Psoas muscle (tissue), 8 donors: ENCODE measurements at places on chromosomes 6 and 20. TPM values are rescaled to one million over a fixed set of nuclear protein-coding genes. Genes with fewer than 3 reads are reported as not detected.
A peak's percentile ranks its signal among the peaks of the same experiment; 100 is the strongest.

DNA sequence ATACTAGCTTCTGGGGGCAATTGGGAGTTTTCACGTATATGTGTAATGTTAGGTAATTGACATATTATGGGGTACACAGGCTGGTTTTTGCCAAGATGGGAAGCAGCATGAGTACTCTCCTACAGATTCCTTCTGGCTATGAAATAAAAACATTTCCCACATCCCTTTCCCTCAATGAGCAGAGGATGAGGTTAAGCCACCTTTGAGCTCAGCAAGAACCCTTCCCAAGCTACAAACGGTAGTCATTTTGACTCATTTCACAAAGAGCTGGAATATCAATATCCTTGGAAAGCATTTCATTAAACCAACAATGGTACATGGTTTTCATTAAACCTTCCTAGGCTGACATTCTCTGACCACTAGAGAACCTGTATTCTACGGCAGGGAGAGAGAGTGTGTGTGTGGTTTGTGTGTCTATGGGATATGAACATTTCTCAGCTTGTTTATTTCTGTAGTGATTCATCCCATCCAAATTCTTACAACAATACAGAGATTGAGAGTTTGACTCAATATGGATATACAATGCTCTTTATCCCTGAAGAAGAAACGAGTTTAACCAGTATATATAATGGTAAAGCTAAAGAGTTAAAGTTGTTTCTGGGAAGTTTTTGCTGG lies 119.5 kb downstream of the ARHGAP18 start:
- no peak for DNase-seq

MYLK2 gene
- 144 TPM for total RNA-seq

- no peak for DNase-seq
Observed at GRCh38 chr6:119791736-119792135, 442.2 kb upstream of the MAN1A1 start.

DNA sequence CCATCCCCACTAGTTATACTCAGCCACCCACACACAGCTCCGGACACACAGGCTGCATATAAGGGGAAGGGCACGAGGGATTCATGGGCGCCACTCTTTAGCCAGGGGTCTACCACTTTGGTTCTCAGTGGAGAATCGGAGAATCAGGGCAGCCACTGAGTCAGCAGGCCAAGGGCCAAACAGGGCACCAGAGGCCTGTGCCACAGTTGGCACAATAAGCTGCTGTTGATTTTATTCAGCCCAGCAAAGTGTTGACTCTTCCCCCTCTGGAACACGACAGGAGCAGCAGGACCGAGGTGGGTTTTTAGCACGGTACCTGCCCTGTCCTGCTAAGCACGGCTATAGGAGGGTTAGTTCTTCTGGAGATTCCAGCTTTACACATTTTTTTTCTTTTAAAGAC lies 48.3 kb downstream of the GJA10 start:
- DNase-seq, result no peak

- DNase-seq, result peak; percentile 75
Observed at GRCh38 chr6:150142670-150143515, at the start of gene PPP1R14C. Gene PPP1R14C, plus strand, starts transcription at chr6:150143044. Its CDS starts 149 bp downstream, at chr6:150143193.

RGS17 gene
- total RNA-seq, result 0.26 TPM

DNA sequence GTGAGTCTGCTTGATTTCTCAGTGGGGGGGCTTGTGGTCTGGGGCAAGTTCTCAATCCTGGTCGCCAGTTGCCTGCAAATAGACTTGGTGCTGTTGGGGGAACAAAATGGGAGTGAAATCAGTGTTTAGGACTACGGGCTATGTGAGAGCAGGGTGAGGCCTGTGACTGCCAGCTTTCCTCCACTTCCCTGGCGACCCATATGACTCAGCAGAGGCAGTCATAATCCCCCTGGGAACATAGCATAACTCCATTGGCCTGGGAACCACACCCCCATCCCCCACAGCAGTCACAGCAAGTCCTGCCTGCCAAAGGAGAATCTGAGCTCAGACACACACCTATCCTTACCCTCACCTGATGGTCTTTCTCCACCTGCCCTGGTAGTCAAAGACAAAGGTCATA lies 387.9 kb downstream of the LMBRD1 start:
- no peak for DNase-seq

GRCh38 chr6:145009711-145010110 lies 724.6 kb downstream of the UTRN start:
- DNase-seq, result no peak

DNA sequence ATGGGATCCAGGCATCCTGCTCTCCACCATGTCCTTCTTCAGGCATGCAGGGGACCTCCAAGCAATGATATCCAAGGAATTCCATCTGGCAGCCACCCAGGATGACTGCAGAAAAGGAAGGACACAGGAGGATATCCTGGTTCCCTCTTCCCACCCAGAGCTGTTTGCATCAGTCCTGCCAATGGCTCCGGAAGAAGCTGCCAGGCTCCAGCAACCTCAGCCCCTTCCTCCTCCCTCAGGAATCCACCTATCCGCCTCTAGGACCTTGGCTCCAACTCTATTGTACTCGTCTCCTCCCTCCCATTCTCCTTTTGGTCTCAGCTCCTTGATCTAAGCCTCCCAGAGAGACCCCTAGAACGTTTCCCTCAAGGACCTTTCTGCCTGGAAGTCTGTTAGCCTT lies 733 bp upstream of the PSORS1C2 start:
- no peak for DNase-seq

DNA sequence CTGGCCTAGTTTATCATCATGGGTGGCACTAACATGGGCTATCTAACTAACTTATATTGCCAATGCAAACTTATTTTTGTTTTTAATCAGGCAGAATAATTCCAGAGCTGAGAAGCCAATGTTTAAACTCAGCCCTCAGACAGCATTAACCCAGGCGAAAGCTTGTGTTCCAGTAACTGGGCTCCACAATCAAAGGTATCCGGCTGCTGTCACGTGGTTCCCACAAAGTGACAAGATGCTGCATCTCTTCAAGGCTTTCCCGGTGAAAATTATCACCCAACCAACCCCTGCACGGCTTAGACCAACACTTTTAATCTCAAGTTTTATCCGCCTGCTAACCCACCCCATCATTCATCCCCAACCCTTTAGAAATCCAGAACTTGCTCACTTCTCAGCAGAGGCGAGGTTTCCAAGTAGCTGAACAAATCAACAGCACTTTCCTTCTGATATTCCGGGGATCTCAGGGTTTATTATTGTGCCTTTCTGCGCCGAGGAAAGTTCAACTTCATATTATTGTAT lies 885 bp downstream of the MTCL3 start:
- DNase-seq, result no peak

- DNase-seq, result no peak
Observed at GRCh38 chr20:63363981-63364561, 2.9 kb upstream of the CHRNA4 start.

DNA sequence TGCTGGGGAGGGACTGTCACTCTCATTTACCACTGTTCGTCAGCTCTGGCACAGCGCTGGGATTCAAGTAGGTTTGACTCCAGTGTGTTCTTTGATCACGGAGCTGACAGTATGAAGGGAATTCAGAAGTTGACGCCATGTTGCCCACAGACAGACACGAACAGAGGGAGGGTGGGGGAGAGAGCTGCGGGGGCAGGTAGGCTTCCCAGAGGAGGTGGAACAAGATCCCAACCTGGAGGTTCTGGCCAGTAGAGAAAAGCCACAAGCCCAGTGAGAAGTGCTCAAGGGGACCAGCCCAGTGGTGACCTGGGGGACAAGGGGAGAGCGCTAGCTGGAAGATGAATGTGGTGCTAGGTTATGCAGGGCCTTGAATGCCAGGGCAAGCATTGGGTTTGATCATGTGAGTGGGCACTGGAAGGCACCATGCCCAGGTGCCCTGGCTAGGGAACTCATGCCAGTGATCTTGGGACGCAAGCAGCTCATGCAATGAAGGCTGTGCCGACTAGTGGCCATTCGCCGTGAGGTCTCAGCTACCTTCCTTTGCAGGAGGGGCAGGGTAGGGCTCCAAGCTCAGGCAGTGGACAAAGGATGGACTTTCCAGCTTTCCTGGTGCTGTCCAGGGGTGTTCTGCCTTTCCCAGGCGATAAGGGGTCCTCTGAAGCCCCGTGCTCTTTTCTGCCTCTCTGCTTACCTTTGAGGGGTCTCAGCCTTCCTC lies 50.4 kb upstream of the APCDD1L start:
- no peak for DNase-seq

- DNase-seq, result no peak
Observed at GRCh38 chr6:170462366-170463020, 90.6 kb downstream of the PSMB1 start.

LPIN3 gene
- total RNA-seq, result 0.57 TPM

DNA sequence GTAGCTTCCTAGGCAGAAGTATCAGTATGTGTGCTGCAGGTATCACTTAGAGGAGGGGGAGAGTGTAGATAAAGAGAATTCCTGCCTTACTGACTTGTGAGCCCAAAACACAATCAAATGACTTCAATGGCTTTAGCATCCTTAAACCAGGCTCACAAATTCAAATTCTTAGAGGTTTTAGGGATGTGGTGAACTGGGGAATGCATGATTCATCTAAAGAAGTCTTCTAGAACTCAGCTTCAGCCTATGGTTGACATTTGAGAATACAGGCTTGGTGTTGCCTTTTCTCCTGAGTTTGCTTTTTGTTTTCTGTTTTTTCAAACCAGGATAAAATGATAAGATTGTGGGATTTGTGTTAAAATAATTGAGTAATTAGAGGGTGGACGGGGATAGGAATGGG lies 14.4 kb downstream of the SNRPC start:
- DNase-seq, result no peak

LY6G6D gene
- total RNA-seq, result not detected

- no peak for DNase-seq
Observed at GRCh38 chr6:108494434-108494833, 66.3 kb upstream of the FOXO3 start.

TXNDC5 gene
- 33.2 TPM for total RNA-seq

DNA sequence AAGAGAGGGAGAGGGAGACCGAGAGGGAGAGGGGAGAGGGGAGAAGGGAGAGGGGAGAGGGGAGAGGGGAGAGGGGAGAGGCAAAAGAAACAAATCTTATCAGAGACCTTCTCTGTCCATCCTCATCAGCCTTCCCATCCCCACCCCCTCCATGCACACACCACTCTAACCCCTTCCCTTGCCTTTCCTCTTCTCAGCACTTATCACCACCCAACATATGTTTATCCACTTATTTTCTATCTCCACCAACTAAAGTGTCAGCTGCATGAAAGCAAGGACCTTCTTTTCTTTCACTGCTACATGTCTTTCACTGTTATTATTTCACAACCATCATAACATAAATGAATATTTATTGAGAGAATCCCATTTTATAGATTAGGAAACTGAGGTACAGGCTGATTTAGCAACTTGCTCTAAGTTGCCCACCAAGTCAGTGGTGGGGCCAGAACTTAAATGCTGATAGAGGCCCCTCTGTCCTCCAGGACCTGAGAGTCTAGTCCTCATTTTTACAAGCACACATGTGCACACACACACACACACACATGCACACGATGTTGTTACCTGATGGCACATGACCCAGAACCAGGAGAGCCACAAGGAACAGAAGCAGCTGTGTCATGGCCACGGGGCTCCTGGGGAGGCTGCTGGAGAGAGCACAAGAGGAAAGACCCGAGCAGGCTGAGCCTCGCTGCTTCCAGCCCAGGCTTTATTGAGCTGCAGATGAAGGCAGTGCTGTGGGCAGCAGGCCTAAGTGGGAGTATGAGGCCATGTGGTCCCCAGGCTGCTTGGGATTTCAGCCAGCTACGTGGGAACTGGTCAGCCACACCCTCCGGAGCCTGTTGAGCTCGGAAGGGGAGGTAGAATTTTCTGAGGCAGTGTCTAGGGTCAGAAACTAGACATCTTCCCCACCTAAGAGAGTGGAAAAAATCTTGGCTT lies 2.3 kb downstream of the DEFB124 start:
- DNase-seq, result no peak

BPI gene
- total RNA-seq, result not detected

DNA sequence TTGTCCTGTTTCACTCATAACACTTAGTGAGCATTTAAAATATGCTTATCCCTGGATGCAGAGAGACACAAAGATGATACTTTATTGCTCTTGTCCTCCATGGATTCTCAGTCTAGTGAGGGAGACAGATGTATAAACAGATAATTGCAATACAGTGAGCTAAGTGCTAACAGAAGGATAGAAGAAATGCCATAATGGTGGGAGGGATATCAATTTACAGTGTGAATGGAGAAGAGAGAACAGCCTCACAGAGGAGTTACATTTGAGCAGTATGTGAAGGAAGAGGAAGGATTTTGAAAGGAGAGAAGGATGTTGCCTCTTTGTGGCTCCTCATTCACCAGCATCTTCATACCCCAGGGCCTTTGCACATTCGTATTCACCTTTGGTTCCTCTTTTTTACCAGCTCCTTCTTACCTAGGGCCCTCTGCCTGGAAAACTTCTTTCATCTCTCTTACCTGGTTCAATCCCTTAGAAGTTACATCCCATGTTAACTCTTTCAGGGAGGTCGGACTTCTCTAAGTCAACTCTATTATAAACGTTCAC lies 341.7 kb downstream of the PRL start:
- no peak for DNase-seq

DNA sequence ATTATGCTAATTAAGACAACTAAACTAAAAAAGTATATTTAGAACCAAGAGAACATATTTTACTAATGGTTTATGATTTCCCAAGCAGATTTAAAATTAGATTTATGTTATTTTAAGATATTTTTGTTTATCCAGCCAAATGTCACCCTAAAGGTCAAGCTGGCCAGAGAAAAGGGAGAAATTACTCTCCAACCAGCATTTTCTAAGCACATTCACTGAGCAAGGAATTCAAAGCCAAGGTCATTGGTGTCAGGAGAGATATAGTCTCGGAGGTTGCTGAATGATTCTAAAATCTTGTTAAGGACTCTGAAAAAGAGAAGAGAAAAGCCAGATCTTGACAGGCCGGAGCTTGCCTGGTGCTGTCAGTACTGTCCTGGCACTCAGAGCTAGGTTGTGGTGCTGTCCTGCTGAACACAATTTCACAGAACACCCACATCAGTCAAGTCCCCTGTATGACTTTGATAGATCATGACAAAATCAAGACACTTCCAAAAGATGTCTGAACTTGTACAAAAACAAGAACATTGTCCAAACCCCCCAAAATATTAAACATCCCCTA lies 222.3 kb upstream of the SMLR1 start:
- DNase-seq, result no peak

DNA sequence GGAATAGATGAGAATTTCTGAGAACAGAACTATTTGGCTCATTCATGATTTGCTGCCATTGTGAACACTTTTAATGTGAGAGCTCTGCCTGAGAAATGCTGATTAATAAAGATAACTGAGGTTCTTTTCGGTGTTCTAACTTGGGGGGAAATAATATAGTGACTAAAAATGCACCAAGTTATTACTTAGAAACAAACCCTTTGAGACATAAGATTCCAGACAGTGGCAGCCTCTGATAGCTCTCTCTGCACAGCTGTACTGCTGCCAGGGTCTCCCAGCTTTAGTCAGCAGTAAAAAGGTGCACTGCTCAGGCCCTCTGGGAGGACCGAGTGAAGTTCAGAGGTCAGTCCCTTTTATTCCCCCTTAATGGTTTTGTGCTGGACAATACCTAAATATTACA lies 2.5 kb upstream of the PRDM1 start:
- no peak for DNase-seq

PRRT1 gene
- total RNA-seq, result 0.51 TPM

GRCh38 chr6:9936551-9936950 lies 478.3 kb downstream of the TFAP2A start:
- no peak for DNase-seq
